Activated CD4-positive, CD25-positive, alpha-beta regulatory T cell treated with anti-CD3 and anti-CD28 coated beads, Interleukin-2, amount 50 U/mL, for 16 hours (primary cell): ENCODE measurements at places on chromosomes 12 and 14.

DNA sequence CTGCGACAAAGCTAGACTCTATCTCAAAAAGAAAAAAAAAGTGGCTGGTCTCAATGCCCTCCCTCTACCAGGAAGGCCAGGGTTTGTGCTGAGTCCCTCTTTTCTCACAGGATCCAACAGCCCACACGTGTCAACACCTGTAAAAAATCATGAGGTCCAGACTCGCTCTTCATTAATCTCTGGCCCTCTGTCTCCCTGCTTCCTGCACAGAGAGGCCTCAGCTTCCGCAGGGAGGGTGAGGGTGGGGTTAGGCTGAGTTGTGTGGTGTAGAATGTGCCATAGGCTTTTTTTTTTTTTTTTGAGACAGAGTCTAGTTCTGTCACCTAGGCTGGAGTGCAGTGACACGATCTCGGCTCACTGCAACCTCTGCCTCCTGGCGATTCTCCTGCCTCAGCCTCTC is 6.1 kb downstream of the CFAP73 start:
- DNase-seq = no peak

- DNase-seq = no peak
Observed at GRCh38 chr14:104845033-104845666, 19.9 kb upstream of the CEP170B start.

- DNase-seq = no peak
Observed at GRCh38 chr14:61927060-61927459, 164.8 kb downstream of the SNAPC1 start.

DNA sequence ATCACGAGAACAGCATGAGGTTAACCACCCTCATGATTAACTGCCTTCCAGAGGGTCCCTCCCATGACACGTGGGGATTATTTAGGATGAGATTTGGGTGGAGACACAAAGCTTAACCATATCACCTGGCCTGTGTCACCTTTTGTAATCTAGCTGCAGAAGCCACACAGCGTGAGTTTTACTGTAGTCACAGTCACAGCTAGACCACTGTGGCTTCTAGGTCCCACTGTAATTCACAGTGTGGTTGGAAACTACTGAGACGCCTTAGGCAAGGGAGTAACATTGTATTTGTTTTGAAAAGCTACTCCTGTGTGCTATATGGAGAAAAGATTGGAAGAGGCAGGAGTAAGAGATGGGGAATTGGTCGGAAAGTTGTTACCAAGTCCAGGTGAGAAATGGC is 46.3 kb upstream of the ASPG start:
- no peak for DNase-seq

DNA sequence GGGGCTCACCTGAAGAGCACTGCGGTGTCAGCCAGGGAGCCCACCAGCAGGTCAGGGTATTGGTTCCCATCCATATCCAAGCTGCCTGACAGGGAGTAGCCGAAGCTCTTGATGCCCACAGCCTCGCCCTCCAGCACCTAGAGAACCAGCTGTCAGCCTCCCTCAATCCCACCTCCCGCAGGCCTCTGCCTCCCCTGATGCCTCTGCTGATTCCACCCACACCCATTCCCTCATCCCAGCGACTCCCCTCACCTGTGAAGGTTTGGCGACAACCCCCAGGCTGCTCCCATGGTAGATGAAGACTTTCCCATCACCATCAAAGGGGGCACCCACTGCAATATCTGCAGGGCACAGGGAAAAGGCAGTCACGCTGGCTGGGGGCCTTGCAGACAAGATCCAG is 10.0 kb downstream of the ITGA7 start:
- no peak for DNase-seq

GRCh38 chr14:50350975-50351374 is 38.9 kb downstream of the DMAC2L start:
- DNase-seq = no peak

DNA sequence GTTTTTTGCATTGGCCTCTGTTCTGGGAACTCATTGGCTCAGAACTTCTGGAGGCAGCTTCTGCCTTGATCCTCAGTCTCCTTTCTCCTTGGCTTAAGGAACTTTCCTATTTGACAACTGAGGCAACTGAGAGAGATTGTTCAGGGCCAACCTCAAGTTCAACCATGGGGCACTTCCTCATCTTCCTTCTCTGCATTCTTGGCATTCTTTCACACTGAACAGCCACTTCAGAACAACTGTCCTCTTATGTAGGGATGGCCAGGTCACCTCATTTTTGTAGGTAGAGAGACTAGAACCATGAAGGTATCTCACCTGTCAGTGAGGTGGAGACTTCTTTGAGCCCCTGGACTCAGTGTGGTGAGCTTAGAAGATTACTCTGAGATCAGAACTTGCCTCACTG is 63.0 kb upstream of the NRXN3 start:
- no peak for DNase-seq

DNA sequence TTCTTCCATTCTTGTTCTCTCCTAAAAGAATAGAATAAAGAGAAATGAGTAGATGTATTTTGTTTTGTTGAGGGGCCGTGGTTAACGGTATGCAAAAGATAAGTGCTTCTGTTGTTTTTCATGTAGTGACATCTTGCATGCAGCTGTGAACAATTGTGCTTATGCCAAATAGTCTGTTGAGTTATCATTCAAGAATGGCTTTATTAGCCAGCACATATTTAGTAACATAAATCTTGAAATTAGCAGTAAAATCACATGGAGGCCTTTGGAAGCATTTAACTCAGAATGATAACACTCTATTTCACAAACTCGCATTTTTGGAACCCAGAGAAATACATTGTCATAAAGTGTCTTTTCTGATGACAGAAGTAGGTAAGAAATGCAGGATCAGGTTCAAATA is 1772.0 kb upstream of the FLRT2 start:
- DNase-seq = no peak

DNA sequence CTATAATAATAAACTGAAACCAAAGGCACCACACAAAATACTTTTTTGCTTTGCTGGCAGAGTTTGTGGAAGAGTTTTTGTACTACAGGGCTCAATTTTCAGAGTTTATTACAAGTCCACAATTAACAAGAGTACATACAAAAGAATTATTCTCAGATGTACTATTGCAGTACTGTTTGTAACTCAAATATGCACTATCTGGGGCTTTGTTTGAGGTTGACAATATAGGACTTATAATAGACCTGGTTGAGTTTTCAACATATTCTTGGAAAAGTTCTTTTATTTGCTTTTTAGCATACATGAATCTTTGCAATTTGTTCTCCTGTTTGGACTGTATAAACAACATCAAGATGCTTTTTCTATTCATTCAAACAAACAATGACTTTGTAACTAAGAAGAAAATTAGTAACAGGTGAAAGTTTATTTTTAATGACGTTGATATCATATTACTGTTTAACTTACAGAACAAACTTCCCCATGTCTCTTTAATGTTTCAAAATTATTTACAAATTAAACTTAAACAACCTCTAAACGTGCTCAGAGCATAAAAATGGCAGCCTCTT is 407.4 kb upstream of the PRICKLE1 start:
- no peak for DNase-seq

DNA sequence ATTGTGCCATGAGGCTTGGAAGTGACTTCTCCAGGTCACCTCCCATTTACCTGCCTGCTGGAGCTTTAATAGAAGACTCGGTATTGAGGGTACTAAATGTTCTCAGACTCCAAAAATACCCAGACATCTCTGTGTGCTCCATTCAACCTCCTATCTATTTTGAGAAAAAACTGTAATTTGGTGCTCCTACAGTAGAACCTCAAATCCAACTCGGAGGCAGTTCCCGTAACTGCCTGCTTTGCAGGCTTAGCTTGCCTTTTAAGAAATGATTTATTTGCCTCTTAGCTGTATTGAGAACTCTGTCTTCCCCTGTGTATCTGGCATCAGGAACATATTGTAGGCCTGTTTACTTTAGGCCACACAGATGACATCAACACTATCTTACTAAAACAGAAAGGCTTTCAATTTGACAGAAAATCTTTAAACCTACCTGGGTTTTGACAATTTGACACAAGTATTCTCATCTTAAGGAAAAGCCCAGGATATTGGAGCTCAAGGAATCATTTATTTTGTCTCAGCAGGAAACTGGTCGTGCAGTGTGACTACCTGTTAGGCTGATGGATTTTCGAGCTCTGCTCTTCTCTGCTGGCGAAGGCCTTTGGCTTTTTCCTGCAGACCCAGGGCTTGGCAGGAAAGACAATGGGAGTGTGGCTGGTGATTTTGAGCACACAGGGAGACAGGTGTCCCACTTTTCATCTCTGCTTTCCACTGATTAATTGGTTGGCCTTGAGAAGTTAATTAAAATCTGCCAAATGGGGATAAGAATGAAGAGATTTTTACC is 314.8 kb downstream of the SNAPC1 start:
- DNase-seq = no peak

DNA sequence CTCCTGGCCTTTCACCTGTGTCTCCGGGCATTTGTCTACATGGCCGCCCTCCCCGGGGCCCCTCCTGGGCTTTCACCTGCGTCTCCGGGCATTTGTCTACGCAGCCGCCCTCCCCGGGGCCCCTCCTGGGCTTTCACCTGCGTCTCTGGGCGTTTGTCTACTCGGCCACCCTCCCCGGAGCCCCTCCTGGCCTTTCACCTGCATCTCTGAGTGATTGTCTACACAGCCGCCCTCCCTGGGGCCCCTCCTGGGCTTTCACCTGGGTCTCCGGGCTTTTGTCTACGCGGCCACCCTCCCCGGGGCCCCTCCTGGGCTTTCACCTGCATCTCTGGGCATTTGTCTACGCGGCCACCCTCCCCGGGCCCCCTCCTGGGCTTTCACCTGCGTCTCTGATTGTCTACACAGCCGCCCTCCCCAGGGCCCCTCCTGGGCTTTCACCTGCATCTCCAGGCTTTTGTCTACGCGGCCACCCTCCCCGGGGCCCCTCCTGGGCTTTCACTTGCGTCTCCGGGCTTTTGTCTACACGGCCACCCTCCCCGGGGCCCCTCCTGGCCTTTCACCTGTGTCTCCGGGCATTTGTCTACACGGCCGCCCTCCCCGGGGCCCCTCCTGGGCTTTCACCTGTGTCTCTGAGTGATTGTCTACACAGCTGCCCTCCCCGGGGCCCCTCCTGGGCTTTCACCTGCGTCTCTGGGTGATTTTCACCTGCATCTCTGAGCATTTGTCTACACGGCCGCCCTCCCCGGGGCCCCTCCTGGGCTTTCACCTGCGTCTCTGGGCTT is 68.0 kb upstream of the GALNT9 start:
- DNase-seq = no peak

DNA sequence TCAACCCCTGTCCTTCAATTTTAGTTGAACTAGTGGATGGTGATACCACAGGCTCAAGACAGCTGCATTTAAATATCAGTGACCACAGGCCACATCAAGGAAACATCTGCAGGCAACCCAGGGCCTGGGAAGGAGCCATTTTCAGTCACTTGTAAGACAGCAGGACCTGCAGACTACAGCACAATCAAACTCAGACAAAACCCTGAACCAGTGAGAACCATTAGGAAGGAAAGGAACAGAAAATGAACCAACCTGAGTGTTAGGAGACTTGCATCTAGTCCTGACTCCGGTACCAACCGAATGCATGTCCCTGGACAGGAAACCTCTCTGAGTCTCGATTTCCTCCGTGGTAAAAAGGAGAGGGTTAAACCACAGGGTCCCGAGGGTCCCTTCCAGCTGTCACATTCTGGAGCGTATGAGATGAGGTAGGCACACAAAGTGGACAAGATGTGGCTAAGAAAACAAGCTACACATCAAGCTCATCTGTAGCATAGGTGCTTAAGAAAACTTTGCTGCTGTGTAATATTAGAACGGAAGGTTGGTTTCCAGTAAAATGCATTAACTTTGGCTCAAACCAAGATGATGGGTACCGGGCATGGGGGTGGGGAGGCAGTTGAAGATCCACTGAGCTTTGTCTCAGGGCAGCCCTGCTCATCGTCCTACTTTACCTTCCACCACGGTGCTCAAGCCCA is 1.6 kb upstream of the CDKN1B start:
- no peak for DNase-seq

DNA sequence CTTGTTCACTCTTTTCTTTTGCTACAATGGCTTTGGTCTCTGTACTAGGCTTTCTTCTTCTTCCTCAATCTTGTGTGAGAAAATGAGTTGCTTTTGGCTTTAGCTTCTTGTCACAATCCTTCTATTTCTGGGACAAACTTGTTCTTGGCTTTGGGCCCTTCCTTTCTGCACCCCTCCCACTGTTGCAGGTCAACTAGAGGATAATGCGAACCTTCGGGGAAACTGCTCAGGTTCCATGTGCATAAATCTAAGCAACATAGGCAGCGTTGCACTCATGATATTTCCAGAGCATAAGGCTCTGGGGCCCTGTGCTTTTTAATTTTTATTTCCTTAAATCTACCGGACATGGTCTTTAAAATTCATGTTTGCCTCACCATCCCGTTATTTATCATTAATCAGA is 89.8 kb upstream of the LRIG3 start:
- DNase-seq = no peak

DNA sequence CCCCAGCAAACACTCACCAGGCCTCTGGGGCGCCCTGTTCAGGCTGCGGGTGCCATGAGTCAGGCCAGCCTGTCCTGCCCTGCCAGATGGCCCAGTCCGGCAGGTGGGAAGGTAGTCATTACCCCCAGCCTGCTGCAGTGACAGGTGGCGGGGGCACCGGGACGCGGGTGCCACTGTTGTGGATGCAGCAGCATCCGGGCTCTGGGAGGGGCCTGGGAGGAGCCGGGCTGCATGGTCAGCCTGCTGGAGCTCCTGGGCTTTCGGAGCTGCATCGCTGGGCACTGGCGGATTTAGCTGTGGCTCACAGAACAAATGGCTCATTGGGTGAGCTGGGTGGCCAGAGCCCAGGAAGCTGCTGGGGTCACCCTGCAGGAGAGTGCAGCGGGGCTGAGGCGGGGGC is 13.5 kb downstream of the CEP170B start:
- no peak for DNase-seq

DNA sequence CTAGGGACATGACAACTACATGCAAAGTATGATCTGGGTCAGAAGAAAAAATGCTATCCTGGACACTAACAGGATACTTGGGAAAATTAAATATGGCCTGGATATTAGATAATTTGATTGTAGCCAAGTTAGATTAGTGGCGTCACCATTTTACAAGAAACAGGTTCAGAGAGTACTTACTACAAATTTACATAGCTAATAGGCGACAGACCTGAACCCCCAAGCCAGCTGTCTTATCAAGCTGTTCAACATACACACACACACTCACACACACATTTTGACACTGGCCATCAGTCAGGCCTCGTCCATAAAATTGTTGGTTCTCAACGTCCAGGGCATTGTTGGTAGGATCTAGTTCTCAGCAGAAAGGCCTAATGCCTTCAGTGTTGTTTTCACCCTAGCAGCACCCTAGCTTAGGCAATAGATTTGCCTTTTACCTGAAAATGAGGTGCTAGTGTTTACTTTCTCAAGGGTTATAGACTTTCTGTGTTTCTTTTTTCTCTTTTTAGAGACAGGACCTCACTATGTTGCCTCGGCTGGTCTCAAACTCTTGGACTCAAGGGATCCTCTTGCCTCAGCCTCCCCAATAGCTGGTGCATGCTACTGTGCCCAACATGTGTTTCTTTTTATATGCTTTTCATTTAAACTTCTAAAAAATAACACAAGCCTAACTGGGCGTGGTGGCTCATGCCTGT is 3.3 kb upstream of the C14orf93 start:
- no peak for DNase-seq

DNA sequence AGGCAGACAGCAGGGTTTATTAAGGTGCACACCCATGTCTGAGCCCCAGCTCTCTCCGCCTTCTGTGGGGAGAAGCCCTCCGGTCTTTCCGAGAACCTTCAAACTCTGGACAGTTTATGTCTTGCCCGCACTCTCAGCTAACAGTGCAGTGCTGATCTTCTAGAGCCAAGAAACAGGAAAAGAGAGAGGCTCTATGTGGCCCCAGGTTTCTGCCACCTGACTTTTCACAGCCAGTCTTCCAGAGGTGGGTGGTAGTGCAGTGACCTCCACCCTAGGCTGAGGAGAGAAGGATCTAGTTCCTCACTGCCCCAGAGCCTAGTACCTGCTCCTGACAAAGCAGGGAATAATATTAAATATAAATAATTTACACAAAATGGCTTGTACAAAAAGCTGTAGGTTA is 4.0 kb upstream of the SLC22A17 start:
- DNase-seq = no peak
